ENCODE measurements at places on chromosomes 7 and 10. TPM values are rescaled to one million over a fixed set of nuclear protein-coding genes. Genes with fewer than 3 reads are reported as not detected.

Gene SPDYE2B
- total RNA-seq: not detected

Gene FAM131B
- total RNA-seq: not detected

DNA sequence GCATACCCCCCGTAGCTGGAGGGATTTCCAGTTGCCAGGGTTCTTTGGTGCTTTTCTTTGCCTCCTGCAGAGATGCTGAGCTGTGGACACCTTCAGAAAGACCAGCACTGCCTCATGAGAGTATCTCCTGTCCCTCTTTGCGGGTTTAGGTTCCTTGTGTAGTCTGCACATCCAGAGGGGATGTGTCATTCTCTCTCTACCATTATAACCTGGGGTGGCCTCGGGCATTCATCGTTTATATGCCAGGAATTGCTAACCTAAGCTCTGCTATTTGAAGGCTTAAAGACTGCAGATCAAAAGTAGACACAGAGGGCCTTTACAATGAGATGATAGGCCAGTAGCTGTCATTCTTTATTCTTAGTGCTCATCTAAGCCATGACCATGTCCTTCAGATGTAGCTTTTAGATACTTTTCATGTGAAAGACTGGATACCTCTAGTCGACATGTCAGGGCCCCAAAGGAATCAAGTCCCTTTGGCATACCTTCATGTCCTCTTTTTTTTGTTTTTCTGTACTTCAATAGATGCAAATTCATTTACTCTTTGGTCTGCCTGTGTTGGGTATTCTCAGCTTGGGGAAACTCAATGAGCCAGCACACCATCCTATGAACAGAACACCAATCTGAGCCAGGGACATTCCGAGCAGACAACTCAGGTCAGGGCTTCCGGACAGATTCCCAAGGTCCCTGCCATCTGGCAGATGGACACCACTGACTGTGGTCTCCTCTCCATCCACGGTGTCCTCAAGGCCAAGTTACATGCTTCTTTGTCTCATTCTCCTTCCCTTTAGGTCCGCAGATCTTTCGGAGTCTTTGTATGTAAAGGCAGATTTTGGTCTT is 129.3 kb downstream of the NRF1 start:
- peaks cover 44% of the 10 kb centered on the region for H3K4me1 ChIP-seq
- H3K36me3 ChIP-seq: no peaks in the 10 kb centered on the region
- H3K4me3 ChIP-seq: no peak overlapping the region
- peak overlapping the region; percentile 85 for H3K27ac ChIP-seq
- H3K27me3 ChIP-seq: no peaks in the 10 kb centered on the region

- no peak overlapping the region for H3K4me3 ChIP-seq
- no peaks in the 10 kb centered on the region for H3K36me3 ChIP-seq
- no peaks in the 10 kb centered on the region for H3K27me3 ChIP-seq
- H3K4me1 ChIP-seq: no peaks in the 10 kb centered on the region
Measured at GRCh38 chr7:53657586-53657985, 622.2 kb downstream of the POM121L12 start.

DNA sequence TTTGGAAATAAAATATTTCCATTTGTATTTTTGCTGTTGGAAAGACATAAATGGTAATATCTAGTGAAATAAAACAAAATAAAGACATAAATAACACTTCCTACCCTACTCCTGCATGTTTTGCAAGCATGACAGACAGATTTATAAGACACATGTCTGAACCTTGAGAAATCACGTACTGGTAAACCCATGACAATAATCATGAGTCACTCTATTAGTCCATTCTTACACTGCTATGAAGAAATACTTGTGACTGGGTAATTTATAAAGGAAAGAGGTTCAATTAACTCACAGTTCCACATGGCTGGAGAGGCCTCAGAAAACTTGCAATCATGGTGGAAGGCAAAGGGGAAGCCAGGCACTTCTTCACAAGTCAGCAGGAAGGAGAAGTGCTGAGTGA is 942.2 kb downstream of the REEP3 start:
- H3K27me3 ChIP-seq: no peaks in the 10 kb centered on the region
- DNase-seq: no peak
- H3K4me1 ChIP-seq: no peaks in the 10 kb centered on the region
- H3K36me3 ChIP-seq: no peaks in the 10 kb centered on the region

DNA sequence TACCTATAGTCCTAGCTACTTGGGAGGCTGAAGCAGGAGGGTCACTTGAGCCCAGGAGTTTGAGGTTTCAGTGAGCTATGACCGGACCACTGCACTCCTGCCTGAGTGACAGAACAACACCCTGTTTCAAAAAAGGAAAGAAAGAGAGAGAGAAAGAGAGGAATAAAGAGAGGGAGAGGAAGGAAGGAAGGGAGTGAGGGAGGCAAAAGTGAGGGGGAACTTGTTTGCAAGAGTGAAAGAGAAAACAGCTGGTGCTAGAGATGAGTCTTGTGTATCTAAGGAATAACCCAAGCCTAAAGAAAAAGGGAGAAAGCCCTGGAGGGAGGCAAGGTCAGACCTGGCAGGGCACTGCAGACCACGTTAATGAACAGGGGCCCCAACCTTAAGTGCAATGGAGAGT is 4.8 kb upstream of the NT5C2 start:
- H3K4me3 ChIP-seq: no peak overlapping the region
- DNase-seq: no peak
- H3K4me1 ChIP-seq: peaks cover 22% of the 10 kb centered on the region

- DNase-seq: no peak
- H3K27ac ChIP-seq: no peak overlapping the region
- no peaks in the 10 kb centered on the region for H3K27me3 ChIP-seq
- H3K4me3 ChIP-seq: no peak overlapping the region
Measured at GRCh38 chr10:121452581-121452980, 145.7 kb downstream of the FGFR2 start.

DNA sequence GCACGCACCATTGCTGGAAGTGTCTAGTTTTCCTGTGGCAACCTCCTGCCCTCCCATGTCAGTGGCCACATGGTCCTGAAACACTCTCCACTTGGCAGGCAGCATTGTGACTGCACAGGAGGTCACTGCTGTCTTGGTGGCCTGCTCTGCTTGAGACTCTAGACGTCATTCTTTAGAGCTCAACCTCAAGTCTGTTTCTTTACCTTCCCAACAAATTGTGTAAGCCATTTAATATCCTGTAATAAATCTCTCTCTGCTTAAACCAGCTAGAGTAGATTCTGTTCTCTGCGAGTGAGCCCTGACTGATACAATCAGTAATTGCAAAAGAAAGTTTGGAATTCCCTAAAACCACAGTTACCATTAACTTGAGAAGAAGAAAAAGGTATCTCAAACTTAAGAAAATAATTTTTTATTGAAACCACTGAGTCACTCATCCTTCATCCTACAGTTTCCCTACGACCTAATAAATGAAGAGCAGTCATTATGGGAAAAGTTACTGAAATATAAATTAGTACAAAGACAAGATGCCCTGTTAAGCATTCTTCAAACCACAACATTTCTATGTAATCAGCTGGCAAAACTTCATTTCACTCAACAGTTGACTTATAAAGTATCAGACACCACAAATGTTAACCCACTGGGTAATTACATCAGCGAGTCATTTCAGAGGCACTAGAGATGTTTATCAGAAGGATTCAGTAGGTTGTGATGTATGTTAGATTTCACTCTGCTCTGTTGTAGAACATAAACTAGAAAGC is 18.0 kb downstream of the SLC25A13 start:
- peaks cover 61% of the 10 kb centered on the region for H3K4me1 ChIP-seq
- H3K36me3 ChIP-seq: no peaks in the 10 kb centered on the region
- DNase-seq: no peak
- H3K27ac ChIP-seq: no peak overlapping the region

- H3K36me3 ChIP-seq: no peaks in the 10 kb centered on the region
- H3K27ac ChIP-seq: no peak overlapping the region
- H3K4me1 ChIP-seq: no peaks in the 10 kb centered on the region
- no peak for DNase-seq
- no peaks in the 10 kb centered on the region for H3K27me3 ChIP-seq
Measured at GRCh38 chr10:128071417-128071782, 54.8 kb downstream of the MKI67 start.

All from gastrocnemius medialis (tissue), 4 donors.